IMR-90 (cell line): ENCODE measurements at places on chromosomes 1 and 21. TPM values are rescaled to one million over a fixed set of nuclear protein-coding genes. Genes with fewer than 3 reads are reported as not detected.
A peak's percentile ranks its signal among the peaks of the same experiment; 100 is the strongest.

- H3K4me1 ChIP-seq: no peaks in the 10 kb centered on the region
- H3K27me3 ChIP-seq: peaks cover 3% of the 10 kb centered on the region
- H3K36me3 ChIP-seq: no peaks in the 10 kb centered on the region
- no peak for DNase-seq
- H3K27ac ChIP-seq: no peak within 1 kb of the TSS; the same call in 1 of the 2 replicates
These were observed at the start of gene DENND2C for GRCh38 chr1:114669562-114670082. Gene DENND2C, minus strand, starts transcription at chr1:114670049. Its CDS starts 44,065 bp downstream, at chr1:114625984.

Gene LRRC8C
- 12.9 and 15.3 TPM in 2 replicates for total RNA-seq

Gene FABP3
- total RNA-seq: 4.8 and 5.6 TPM in 2 replicates

Gene MYBPH
- not detected in 2 replicates for total RNA-seq

DNA sequence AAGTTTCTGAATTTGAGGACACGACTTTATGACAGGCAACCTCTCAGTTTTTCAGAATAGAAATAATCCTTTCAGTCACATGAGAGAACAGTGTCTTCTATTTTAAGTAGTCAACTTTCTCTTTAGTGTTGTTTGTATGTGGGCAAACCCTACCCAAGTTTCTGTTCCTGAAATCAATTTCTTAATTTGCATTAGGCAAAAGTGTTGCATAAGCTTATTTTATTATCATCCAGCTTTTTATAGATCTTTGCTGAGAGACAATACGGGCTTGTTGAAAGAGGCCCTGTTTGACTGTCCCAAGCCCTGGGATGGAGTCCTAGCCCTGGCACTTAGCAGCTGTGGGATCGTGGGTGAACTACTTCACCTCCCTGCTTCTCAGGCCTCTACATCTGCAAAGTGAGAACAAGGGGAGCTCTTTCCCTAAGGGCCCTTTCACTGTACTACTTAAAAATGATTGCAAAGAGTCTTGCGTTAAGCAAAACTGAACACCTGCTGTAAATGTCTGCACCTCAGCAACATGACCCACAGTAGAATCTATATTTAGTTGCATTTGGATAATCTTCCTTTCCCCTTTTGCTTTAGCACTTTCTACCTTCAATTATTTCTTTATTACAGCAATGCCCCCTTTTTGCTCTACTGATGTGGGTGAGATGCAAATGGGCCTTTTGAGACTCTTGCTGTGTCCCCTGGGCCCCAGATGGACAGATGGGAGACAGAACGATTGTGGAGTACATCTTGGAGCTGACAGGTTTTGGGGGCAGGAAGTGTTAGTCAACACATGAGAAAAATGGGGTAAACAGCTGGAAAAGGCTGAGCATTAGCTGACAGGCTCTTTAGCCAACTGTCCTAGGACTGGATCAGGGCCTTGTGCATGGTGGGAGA is 41.0 kb upstream of the SCAF4 start:
- no peak overlapping the region for H3K27ac ChIP-seq
- no peak overlapping the region for H3K4me3 ChIP-seq
- H3K27me3 ChIP-seq: peaks cover 2% of the 10 kb centered on the region; the same call in 1 of the 2 replicates
- H3K4me1 ChIP-seq: no peaks in the 10 kb centered on the region
- DNase-seq: no peak
- H3K36me3 ChIP-seq: no peaks in the 10 kb centered on the region

DNA sequence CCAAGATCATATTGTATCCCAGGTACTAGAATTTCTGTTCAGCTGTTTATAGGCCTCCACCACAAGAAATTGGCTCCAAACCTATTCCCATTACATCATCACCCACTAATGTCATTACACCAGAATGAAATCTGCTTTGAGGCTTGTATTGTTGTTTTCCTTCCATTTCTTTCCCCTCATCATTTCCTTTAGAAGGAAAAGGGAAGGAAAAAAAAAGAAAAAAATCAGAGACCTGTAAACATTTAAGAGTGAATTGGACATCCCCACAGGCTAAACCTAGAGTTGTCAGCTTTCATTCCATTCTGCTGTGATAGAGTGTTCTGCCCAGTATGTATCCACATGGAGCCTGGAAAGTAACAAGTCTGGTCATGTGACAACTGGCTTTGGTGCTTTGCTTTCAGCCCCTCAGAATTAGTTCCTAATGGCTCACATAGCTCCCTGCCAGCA is 44.6 kb downstream of the NFYC start:
- no peaks in the 10 kb centered on the region for H3K27me3 ChIP-seq
- DNase-seq: peak; percentile 82
- H3K36me3 ChIP-seq: peaks cover 8% of the 10 kb centered on the region

GRCh38 chr1:160884579-160884978 is 401 bp downstream of the ITLN1 start:
- DNase-seq: no peak
- H3K27ac ChIP-seq: no peak overlapping the region
- no peaks in the 10 kb centered on the region for H3K36me3 ChIP-seq
- H3K4me3 ChIP-seq: no peak overlapping the region
- H3K27me3 ChIP-seq: no peaks in the 10 kb centered on the region

DNA sequence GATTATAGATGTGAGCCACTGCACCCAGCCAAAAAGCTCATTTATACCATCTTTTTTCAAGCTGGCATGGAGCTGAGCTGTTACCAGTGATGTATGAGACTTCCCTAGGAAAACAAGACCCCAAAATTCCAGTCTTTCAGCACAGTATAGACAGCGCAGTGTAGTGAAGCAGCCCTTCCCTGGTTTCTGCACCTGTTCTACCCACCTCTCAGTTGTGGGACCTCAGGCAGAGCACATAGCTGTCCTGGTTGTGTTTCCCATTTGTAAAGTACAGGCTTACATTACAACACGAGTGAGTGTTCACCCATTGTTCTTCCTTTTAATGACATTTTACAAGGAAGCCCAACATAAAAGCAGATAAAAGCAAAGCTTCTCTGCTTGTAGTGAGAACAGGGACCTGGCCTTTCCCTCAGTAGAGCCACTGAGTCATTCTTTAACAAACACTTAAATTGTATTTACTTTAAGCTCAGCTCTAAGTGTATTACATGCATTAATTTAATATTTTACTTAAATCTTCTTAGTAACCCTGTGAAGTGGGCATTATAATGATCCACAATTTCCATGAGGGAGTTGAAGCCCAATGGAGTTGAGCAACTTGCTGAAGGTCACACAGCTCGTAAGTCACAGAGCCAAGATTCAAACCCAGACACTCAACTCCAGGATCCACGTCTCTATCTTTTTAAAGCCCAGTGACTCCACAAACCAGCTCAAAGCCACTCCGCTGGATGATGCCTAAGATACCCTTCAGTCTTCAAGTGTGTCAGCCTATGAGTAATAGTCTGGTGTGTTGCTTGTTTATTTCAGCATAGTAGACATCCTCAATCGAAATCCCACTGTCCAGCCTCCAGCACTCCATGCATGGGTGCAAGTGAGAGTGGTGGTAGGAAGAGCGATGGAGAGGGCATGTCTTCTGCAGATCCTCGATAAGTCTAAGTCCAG is 40.5 kb upstream of the CAPZB start:
- H3K27me3 ChIP-seq: no peaks in the 10 kb centered on the region
- H3K4me3 ChIP-seq: no peak overlapping the region
- H3K4me1 ChIP-seq: no peaks in the 10 kb centered on the region
- no peak for DNase-seq
- H3K36me3 ChIP-seq: no peaks in the 10 kb centered on the region
- no peak overlapping the region for H3K27ac ChIP-seq
